ENCODE measurements at places on chromosomes 3 and 15. TPM values are rescaled to one million over a fixed set of nuclear protein-coding genes. Genes with fewer than 3 reads are reported as not detected.

Gene LARP6
- not detected for total RNA-seq

Gene CD200
- 42.3 TPM for total RNA-seq

Gene UTS2B
- total RNA-seq: not detected

Gene NRROS
- 19.7 TPM for total RNA-seq

Gene TMF1
- total RNA-seq: 33.2 TPM

Gene RHOV
- total RNA-seq: 0.41 TPM

Gene RMDN3
- total RNA-seq: 12.3 TPM

All from activated CD4-positive, alpha-beta T cell treated with anti-CD3 and anti-CD28 coated beads for 36 hours (primary cell).